ENCODE measurements at places on chromosomes 5 and 9.
A peak's percentile ranks its signal among the peaks of the same experiment; 100 is the strongest.

GRCh38 chr5:38941912-38942311, 96.1 kb downstream of the OSMR start:
- no peak for DNase-seq

GRCh38 chr9:129365196-129365595, 187.1 kb upstream of the IER5L start:
- no peak for DNase-seq

DNA sequence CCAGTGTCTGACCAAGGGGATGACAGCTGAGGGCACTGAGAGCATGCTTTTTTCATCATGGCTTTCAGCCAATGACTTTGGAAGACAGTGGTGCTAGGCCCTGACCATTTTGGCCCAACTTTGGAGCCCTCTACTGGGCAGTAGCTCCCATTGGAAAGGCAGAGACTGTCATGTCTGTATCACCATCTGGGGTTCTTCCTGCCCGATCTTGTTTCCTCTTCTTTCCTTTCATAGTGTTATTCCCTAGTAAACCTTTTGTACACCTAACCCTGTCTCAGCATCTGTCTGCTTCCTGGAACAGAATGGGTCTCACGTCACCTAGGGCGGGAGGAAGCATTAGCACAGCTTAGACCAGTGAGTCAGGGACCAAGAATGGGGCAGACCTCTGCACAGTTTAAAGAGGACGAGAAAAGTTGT, 97.4 kb upstream of the MAST4 start:
- DNase-seq = no peak

- DNase-seq = no peak
Measured at GRCh38 chr9:36968574-36969215, 65.4 kb downstream of the PAX5 start.

GRCh38 chr9:8643896-8644295, 844.3 kb upstream of the DMAC1 start:
- no peak for DNase-seq

- no peak for DNase-seq
Measured at GRCh38 chr5:60287174-60287771, 393.7 kb upstream of the PDE4D start.

GRCh38 chr9:89864257-89864656, 259.4 kb downstream of the GADD45G start:
- no peak for DNase-seq

GRCh38 chr9:120043448-120043847, 536.5 kb downstream of the CDK5RAP2 start:
- DNase-seq = no peak

- DNase-seq = no peak
Measured at GRCh38 chr9:104931256-104931655, 3.3 kb upstream of the ABCA1 start.

GRCh38 chr5:55708732-55709131, 3.4 kb downstream of the SLC38A9 start:
- no peak for DNase-seq

GRCh38 chr5:15558240-15558639, 58.3 kb downstream of the FBXL7 start:
- DNase-seq = no peak

DNA sequence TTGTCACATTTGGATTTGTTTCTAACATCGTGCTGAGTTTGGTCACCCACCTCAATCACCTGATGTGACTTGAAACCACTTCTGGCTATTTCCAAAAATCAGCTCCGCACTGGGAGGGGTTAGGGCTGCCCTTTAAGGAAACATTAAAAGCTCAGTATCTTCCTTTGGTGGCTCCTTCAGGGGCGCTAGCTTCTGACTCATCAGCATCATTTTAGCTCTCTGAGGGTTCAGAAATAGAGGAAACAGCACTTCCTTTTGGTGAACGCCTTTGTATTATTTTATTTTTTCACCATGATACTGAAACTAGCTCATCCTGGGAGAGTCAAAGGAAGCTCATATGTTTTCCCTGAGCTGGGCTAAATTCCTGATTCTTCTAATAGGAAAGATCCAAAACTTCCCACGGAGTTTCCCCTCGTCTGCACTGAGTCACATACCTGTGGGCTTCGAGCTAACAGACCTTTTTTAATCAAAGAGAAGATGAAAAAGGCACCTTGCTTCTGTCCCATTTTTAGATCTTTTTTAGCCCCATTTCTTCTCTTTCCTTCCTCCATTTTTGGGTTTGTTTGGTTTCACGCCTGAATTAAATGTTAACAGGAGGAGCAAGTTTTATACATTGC, 48.2 kb downstream of the ROPN1L start:
- no peak for DNase-seq

DNA sequence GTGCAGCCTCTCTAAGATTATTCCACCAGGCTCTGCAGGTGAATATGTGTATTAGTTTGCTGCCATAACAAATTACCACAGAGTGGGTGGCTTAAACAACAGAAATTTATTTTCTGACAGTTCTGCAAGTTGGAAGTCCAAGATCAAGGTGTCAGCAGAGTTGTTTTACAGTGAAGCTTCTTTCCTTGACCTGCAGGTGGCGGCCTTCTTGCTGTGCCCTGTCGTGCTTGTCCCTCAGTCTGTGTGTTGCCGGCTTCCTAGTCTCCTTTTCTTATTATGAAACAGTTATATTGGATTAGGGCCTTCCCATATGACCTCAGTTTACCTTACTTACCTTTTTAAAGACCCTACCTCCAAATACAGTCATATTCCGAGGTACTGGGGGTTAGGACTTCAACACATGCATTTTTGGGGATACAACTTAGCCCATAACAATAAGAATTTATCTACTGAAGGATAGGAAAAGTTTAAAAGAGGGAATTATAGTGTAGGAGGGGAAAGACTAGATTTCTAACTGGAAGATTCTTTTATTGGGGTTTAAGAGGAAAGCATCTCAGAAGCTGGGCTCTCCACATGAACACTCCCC, 97.4 kb downstream of the OSTF1 start:
- DNase-seq = peak; percentile 13

DNA sequence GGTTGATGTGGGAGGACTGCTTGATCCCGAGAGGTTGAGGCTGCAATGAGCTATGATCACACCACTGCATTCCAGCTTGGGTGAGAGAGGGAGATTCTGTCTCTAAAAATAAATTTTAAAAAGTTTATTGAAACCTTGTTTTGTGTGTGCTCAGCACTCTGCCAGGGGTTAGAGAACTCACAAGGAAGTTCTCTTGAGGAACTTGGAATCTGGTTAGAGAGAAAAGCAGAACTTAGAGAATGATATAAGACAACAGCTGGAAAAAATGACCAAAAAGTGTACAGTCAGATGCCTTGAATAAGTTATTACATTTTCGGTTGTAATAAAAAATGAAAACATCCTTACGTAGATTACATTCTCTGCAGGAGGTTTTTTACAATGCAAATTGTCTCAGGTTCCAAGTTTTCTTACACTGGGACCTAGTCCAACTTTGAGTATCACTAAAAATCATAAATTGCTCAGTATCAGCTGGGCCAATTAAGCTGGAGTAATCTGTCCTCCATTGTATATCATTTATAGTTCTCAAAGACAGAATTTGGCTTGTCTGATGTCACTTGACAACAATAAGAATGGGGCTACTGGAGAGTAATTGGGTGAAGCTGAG, 21.7 kb upstream of the TENT2 start:
- no peak for DNase-seq

- DNase-seq = no peak
Measured at GRCh38 chr9:116450378-116451139, 236.5 kb upstream of the TRIM32 start.

DNA sequence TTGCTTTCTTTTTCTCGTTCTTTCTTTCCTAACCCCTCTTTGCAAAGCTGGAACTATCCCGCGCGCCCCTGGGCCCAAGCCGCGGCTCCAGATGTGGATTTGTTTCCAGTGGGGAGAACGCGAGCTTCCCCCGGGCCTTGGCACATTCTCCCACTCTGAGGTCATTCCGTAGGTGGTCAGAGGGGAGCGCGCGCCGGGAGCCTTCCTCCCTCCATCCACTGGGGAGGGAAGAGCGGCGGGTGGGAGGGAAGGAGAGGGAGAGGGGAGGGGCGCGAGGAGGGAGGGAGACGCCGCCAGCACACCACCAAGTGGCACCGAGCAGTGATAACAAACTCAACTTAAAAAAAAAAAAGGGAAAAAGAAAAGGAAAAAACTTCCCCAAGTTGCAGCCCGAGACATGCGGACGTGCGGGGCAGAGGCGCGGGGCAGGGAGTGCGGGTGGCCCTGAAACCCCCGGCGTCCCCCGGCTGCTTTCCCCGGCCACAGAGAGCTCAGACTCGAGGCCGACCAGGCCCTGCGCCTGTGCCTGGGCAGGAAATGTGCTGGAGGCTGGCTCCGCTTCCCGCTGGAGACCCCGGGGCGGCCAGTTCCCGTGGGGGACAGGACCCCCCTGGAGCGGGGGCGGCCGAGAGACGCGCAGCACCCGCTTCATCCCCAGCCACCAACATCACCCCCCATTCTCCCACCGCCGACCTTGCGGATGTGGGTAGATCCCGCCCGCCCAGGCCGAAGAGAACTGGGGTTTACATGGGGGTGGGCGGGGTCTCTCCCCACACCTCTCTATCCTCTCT, 3.1 kb downstream of the IER5L start:
- DNase-seq = peak; percentile 48

GRCh38 chr5:174549254-174549653, 175.1 kb upstream of the MSX2 start:
- DNase-seq = no peak

GRCh38 chr9:36934478-36935065, 99.5 kb downstream of the PAX5 start:
- DNase-seq = no peak

GRCh38 chr9:3214741-3215140, 311.1 kb downstream of the RFX3 start:
- DNase-seq = no peak

DNA sequence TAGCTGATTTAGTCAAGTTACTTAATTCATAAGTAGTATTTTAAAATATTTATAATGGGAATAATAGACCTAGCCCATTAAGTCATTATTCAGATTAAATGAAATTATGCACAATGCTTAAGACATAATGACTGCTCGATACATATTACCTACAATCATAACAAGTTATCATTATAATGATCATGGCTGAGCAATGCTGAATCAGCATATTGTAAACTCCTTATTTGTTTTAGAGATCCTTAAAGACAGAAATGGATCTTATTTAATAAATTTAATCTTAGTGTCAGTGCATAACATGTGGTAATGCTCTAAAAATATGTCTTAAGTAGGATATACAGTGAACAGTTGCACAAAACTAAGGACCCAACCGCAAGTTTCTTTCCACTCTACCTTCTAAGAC, 169.0 kb downstream of the TRPM6 start:
- no peak for DNase-seq

GRCh38 chr5:122909470-122910100, 64.2 kb downstream of the SNX24 start:
- DNase-seq = no peak

GRCh38 chr5:82594097-82594496, 315.9 kb upstream of the RPS23 start:
- no peak for DNase-seq

DNA sequence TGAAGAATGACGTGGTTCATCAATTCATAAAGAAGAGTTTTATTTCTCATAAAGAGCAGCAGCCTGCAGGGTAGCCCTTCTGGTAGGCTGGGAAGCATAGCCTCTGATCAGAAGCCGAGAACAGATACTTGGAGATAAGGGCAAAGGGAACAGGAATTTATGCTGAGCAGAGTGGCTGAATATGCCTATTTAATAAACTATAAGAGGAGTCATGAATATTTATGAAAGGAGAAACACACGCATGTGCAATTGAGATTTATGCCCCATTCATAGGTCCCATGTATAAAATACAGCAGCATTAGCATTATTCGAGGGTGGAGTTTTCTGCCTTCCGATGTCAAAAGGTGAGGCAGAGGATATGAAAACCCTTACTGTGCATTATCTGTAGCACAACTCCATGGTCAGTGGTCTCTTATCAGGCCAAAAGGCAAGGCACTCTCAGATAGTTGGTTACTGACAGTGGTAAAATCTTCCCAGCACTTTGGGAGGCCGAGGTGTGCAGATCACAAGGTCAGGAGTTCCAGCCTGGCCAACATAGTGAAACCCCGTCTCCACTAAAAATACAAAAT, 569.1 kb downstream of the ACTL7B start:
- DNase-seq = no peak

GRCh38 chr5:74949976-74950375, 83.8 kb upstream of the FAM169A start:
- no peak for DNase-seq

DNA sequence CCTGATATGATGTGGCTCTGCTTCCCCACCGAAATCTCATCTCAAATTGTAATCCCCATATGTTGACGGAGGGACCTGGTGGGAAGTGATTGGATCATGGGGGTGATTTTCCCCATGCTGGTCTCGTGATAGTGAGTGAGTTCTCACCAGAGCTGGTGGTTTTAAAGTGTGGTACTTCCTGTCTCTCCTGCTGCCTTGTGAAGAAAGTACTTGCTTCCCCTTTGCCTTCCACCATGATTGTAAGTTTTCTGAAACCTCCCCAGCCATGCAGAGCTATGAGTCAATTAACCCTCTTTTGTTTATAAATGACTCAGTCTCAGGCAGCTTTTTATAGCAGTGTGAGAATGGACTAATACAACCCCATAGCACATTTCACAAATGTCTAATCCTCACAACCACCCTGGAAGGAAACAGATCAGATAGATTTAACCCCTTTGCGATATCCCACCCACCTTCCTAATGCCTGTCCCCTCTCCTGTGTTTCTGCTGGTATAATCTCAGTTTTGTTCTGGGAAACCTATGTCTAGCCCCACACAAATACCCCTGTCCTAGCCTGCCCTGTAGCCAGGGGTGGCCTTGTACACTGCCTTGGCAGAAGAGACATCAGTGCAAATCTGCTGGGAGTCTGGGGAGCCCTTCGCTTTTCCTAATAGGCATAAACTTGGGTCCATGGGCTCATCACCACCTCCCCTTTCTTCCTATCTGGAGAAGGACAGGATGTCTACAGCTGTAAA, 157.0 kb upstream of the RAI14 start:
- no peak for DNase-seq

DNA sequence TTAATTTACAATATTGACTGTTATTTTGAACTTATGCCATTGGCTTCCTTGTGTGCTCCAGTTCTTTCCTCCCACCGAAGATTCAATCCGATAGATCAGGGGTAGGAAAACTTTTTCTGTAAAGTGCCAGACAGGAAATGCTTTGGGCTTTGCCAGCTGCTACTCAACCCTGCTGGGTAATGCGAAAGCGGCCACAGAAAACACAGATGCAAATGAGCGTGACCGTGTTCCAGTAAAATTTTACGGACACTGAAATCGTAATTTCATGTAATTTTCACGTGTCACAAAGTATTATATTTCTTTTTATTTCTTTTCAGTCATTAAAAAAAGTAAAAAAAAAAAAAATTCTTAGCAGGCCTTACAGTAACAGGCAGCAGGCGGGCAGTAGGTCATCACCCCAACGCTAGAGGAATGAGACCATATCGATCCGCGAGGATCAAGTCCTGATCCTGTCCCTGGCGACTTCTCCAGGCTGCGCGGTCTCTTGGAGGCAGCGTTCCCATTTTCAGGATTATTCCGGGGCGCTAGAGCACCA, 599 bp downstream of the NMRK1 start:
- DNase-seq = no peak

DNA sequence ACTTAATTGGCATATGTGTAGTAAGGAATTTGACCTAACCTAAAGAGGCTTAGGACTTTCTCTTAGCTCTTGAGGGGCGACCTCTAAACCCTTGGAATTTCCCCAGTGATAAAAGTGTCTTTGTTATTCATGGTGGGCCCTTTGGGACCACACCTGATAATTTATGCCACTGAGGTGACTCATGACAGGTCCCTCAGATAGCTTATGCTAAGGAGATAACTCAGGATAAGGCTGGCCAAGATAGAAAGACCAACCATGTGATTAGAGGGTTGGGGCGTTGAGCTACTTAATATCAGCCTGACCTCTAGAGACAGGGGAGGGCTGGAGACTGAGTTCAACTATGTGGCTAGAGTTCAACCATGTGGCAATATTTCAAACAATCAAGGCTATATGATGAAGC, 218.1 kb downstream of the AP3B1 start:
- DNase-seq = no peak
